ENCODE measurements at places on chromosomes 16 and 17.

GRCh38 chr16:75550211-75550662, 5.8 kb downstream of the TMEM231 start:
- no peak for DNase-seq

DNA sequence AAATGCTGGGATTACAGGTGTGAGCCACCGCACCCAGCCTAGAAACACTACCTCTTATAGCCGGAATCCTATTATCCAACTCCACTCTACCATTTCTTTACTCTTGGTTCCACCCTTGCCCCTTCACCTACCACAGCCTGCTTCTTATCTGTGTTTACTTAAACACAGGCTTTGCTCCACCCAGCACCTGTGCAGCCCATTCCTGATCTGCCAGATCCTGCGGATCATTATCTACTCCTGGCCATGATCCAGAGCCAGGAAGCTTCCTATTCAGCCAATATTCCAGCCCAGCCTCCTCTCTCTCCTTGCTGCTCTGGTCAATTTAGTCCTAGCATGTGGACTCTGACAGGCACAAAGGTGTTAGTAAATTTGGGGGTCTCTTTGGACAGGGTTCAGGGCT, 98.8 kb upstream of the MED13 start:
- no peak for DNase-seq

DNA sequence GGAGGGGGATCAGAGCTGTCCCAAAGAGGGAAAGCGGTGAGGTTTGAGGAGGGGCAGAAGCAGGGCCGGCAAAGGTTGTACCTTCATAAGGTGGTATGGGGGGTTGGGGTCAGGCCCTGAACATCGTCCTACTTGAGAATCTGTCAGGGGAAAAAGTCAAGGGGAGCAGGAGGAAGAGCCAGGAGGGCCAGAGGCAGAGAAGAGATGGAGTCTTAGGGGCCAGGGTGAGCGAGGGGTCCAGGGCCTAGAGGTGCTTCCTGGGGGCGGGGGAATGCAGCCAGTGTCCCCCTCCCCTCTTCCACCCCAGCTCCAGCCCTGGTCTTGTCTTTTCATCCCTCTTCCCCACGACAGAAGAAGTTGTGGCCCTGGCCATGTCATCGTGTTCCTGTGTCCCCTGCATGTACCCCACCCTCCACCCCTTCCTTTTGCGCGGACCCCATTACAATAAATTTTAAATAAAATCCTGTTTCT, 1.3 kb upstream of the PRRT2 start:
- no peak for DNase-seq

GRCh38 chr16:19555938-19556771, 652 bp downstream of the VPS35L start:
- DNase-seq, result no peak

- no peak for DNase-seq
Measured at GRCh38 chr16:31429314-31429713, 1.2 kb upstream of the COX6A2 start.

GRCh38 chr16:66926961-66927436, 1.7 kb upstream of the RRAD start:
- no peak for DNase-seq

- no peak for DNase-seq
Measured at GRCh38 chr16:69903865-69904415, 47.2 kb upstream of the CLEC18A start.

DNA sequence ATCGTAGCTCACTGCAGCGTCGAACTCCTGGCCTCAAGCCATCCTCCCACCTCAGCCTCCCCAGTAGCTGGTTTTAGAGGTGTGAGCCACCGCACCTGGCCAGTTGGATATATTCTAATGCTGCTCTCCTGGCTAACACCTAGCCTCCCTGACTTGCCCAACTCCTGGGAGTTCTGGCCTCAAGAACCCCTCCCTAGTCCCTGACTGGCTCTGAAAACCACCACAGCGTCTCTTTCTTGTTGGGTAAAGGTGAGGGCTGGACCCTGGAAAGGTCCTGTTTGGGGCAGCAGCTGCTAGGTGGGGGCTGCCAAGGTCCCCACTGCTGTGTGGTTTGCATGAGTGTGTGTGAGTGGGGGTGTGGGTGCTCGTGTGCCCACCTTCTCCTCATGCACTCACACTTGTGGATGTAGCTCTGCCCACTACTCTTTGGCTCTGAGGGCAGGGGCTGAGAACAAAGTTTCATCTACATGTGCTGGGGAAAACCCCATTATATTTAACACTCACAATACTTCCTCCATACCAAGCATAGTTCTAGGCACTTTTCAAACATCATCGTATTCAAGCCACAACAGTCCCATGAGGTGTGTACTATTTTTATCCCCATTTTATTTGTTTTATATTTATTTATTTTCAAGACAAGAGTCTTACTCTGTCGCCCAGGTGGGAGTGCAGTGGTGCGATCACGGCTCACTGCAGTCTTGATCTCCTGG, 7.1 kb upstream of the SPNS3 start:
- DNase-seq, result no peak

DNA sequence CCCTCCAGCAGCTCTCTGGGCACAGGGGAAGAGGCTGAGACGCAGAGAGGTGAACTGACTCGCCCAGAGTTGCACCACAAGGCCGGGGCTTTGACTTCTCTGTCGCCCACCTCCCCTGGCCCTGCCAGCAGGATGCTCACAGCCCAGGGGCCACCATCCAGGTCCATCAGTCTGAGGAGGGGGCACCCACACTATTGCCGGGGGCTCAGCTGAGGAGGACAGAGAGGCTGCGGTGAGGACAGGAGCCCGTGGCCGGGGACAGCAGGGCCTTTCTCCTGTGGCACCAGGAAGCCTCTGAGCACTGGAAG, 32.6 kb downstream of the KDM8 start:
- DNase-seq, result no peak

- DNase-seq, result no peak
Measured at GRCh38 chr17:82376042-82376730, 4.6 kb downstream of the UTS2R start.

DNA sequence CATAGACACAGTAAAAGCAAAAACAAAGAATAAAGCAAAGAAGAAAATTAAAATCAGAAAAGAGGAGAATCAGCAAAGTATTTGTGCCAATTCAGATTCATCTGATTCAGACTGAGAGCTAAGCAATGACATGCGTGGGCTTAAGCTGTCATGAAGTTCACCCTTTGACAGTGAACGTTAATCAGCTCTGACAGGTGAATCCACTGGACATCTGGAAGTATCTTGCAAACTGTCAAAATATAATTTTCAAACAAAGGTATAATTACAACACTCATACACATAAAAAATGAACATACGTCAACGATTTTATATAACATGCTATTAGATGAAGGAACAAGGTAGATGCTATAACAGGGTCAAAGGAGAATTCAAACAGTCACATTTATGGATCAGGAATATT, 596.3 kb upstream of the SALL1 start:
- no peak for DNase-seq

- DNase-seq, result peak; percentile 75
Measured at GRCh38 chr16:714558-715476, at the start of gene METRN. Gene METRN, plus strand, starts transcription at chr16:715118. Its CDS starts 172 bp downstream, at chr16:715290.

GRCh38 chr16:67387479-67388079, 5.7 kb downstream of the TPPP3 start:
- no peak for DNase-seq

GRCh38 chr16:85377388-85378144, 235.6 kb upstream of the GSE1 start:
- no peak for DNase-seq

DNA sequence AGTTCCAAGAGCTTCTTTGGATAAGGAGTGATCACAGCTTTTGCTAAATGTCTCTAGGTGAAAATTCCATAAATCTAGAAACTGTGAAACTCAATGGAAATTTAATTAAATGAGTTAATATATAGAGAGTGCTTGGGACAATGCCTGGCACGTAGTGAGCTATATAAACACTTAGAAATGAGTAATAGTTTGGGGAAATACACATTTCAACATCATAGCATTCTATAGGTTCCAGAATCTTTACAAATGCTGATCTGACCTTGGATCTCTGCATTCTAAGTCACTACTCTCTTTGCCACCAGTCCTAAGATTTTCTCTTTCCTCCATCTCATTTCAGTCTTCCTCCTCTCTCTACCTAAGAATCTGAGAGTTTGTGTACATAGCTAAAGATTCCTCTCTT, 175.6 kb downstream of the SOX9 start:
- no peak for DNase-seq

DNA sequence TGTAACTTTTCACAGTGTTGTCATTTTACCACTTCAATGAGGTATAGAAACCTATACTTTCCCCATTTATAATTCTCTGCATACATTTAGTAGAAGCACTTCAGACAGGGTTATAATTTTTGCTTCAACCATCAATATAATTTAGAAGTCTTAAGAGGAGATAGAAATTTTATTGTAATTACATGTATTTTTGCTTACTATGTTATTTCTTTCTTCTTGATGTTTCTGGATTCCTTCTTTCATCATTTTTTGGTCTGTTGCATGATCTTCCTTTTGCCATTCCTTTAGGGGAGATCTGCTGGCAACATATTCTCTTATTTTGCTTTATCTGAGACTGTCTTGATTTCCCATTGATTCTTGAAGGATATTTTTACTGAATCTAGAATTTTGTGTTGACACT, 31.1 kb downstream of the SPECC1 start:
- DNase-seq, result no peak

- no peak for DNase-seq
Measured at GRCh38 chr17:63998721-63999679, 849 bp downstream of the PRR29 start.

DNA sequence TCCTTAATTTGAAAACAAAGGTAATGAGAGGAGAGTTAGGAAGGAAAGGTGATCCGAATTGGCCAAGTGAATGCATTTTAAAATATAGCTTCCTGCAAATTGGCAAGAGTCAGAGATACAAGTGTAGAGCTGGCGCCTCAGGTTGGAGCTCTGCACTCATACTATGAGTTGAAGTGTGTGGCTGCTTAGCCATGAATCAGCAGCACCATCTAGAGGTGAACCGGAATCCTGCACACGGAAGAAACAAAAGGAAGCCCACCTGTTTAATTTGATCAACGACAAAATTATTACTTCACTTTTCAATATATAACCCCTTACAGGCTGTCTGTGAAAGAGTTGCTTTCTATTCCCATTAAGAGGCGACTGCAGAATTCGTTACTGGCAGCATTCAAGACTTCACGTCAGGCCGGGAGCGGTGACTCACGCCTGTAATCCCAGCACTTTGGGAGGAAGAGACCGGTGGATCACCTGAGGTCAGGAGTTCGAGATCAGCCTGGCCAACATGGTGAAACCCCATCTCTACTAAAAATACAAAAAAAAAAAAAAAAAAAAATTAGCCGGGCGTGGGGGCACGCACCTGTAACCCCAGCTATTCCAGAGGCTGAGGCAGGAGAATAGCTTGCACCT, 1253.7 kb upstream of the CDH8 start:
- no peak for DNase-seq

DNA sequence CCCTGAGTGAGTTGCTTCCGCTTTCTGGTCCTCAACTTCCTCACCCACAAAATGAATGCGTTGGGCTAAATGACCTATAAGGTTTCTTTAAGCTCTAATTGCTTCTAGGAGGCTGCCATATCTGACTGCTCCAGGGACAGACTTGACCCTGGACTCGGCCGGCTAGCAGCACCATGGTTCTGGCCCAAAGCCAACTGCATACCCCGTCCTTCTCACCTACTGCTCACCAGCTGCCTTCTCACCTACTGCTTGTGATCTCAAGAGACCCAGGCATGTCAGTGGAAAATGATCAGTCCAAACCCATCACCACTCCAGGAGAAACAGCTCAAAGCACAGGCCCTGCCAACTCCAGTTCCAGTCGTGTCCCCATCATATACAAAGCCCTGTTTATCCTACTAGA, 124.3 kb upstream of the IRX5 start:
- DNase-seq, result no peak

DNA sequence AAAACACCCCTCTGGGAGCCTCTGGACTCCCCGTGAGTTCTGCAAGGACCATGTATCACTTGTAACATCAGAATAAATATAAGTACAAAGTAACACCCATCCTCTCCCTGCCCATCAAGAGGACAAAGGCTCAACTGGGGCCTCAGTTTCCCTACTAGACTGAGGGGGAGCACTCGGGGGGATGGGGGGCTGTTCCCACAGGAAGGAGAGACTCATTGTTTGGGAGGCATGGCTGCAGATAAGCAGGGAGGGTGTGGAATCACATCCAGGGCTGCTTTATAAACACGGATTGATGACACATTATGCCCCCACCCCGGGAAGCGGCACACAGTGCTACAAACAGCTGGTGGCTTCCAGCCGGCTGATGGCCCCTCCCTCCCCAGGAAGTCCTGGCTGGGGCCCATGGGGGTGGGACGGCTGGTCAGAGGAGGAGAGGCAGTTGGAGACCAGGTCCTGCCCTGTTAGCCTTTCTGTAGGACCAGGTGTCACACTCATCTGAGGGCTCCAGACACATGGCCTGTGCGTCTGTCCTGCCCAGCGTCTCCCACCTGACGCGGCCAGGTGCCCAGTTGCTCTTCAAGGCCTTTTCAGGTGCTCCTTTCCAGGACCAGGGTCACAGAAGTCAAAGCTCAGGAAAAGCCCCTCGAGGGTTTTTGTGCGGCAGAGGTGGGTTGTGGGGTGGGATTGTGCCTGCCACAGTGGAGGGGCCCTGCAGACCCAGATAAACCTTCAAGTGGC, 1.3 kb upstream of the MPG start:
- no peak for DNase-seq

Measured in stimulated activated CD4-positive, alpha-beta T cell treated with anti-CD3 and anti-CD28 coated beads, Interleukin-1b, Interleukin-23, amount 100 ng/mL, for 1 hour (primary cell).